ENCODE measurements at places on chromosomes 13 and 19. TPM values are rescaled to one million over a fixed set of nuclear protein-coding genes. Genes with fewer than 3 reads are reported as not detected.

- DNase-seq: no peak
These were observed 1.9 kb downstream of the PLIN4 start for GRCh38 chr19:4516199-4516938.

ZNF566 gene
- total RNA-seq: 11.4 TPM

KIR2DL1 gene
- not detected for total RNA-seq

TUBA3C gene
- total RNA-seq: not detected

EPSTI1 gene
- 6.6 TPM for total RNA-seq

Data from breast epithelium (tissue), 4 donors.